Uterus (tissue), 4 donors: ENCODE measurements at places on chromosomes 6 and 20. TPM values are rescaled to one million over a fixed set of nuclear protein-coding genes. Genes with fewer than 3 reads are reported as not detected.

DNA sequence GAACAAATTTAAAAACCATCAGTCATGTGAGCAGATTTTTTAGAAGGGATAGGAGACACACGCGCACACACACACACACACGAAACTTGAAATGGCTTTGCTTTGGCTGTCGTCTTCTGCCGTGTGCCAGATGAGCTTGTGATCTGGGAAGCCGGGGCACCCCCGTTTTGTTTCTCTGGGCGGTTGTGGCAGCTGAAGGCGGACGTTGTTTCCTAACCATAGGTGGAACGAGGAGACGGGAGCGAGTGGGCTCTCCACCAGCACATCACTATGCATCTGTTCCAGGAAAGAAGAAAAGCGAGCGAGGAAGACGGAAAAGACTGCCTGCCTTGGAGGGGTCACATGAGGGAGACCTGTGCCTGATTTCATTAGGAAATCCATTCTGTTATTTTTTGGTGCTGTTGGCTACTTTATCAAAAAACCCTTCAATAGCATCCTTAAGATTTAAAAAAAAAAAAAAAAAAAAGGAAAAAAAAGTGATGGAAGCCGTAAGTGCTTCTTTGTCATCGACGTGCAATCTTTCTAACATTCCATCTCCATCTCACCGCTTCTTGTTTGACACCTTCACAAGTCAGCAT lies 142.1 kb downstream of the DTNBP1 start:
- DNase-seq: no peak

DNA sequence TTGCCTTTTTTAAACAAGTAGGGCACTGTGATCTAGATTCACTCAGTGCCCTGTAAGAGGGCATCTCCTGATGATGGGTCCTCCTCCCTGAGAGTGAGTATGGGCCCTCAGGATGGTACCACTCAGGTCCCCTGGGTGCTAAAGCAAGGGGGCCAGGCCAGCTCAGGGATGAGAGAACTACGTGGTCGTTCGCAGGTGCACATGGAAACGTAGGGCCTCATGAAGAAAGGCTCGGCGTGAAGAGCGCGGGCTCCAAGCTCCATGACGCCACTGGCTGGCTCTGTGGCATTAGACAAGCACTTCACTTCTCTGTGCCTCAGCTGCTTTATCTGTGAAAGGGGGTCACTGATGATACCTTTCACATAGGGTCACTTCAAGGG lies 50.7 kb downstream of the SYNJ2 start:
- no peak for DNase-seq

TTK gene
- total RNA-seq: not detected

GRCh38 chr20:8073024-8073832 lies 53.7 kb upstream of the TMX4 start:
- DNase-seq: no peak

- no peak for DNase-seq
Observed at GRCh38 chr6:158255989-158256601, 56.2 kb upstream of the TULP4 start.

- no peak for DNase-seq
Observed at GRCh38 chr6:154993026-154993425, 2.1 kb upstream of the TIAM2 start.

PLCB4 gene
- total RNA-seq: 19.9 TPM

MCHR2 gene
- total RNA-seq: not detected

- no peak for DNase-seq
Observed at GRCh38 chr20:32440758-32441078, 82.6 kb downstream of the ASXL1 start.

DNA sequence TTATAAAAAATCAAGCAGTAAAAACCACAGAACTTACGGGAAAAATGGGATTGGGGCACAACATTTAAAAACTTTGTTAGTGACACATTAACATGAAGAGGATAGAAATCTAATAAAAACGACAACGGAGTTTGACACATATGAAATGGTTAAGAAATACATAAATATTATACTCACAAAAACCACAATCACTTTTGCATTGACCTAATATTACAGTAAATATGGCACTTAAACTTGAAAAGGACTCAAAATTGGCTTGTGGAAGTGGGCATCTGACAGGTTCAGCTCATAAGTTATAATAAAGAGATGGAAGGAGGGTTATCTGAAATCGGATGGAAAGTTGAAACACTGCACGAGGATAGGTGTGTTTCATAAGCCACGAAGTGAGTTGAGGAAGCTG lies 523.7 kb downstream of the TFAP2B start:
- no peak for DNase-seq

GRCh38 chr6:56620229-56620868 lies 22.3 kb downstream of the DST start:
- no peak for DNase-seq

DNA sequence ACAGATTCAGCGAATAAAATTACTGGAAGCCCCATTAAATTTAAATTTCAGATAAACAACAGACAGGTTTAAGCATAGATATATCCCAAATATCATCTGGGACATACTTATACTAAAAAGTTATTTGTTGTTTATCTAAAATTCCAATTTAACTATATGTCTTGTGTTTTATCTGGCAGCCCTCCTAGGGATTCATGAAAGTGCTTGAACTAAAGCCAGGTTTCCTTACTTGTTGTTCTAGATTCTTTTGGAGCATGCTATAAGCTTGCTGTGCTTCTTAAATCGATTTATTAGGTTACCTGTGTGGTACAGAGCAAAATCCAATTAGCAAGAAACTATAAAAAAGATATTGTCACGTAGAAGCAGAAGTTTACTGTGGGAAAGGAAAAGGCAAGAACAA lies 202.5 kb upstream of the GMDS start:
- no peak for DNase-seq

IP6K3 gene
- 1.9 TPM for total RNA-seq

- no peak for DNase-seq
Observed at GRCh38 chr6:170184316-170184715, 106.6 kb downstream of the DLL1 start.

GRCh38 chr20:9021699-9022098 lies 47.2 kb upstream of the PLCB4 start:
- no peak for DNase-seq

GRCh38 chr6:30691208-30691847 lies 544 bp upstream of the NRM start:
- no peak for DNase-seq
